Stimulated activated CD8-positive, alpha-beta memory T cell treated with anti-CD3 and anti-CD28 coated beads, Interleukin-7, amount 100 ng/mL, for 1 hour (primary cell): ENCODE measurements at places on chromosomes 11 and 22.

DNA sequence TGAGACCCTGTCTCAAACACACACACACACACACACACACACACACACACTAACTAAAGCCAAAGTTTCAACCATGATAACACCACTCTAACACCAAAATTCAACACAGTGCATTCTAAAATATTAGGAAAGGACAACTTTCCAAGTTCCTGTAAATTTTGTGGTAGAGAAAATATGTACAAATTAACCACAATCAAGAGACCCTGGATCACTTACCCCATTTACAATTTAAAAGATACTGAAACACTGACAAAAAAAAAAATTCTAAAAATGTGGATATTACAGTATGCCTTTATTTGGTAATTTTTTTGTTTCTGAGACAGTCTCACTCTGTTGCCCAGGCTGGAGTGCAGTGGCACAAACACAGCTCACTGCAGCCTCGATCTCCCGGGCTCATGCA, 9.7 kb downstream of the MRTFA start:
- no peak for DNase-seq

DNA sequence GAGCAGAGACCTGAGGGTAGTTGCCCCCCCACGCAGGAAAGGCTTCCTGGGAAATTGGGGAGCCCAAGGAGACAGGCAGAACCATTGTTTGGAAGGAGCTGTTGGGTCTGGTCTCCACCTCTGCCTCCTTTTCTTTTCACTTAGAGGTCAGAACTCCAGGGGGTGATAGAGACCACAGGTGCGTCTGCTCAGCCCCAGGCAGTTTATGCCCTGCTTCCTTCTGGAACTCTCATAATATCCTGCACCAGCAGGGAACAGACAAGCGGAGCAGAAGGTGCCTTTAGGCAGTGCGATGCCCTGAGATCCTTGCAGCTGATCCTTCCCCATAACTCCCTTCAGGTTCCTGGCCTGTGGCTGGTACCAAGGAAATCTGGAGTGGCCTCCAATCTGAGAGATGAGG, 120.2 kb downstream of the NECTIN1 start:
- no peak for DNase-seq

- DNase-seq = no peak
These were observed 57.6 kb downstream of the KCNJ4 start for GRCh38 chr22:38397189-38398085.

GRCh38 chr11:60318726-60319125, 8.3 kb upstream of the MS4A6E start:
- DNase-seq = no peak

DNA sequence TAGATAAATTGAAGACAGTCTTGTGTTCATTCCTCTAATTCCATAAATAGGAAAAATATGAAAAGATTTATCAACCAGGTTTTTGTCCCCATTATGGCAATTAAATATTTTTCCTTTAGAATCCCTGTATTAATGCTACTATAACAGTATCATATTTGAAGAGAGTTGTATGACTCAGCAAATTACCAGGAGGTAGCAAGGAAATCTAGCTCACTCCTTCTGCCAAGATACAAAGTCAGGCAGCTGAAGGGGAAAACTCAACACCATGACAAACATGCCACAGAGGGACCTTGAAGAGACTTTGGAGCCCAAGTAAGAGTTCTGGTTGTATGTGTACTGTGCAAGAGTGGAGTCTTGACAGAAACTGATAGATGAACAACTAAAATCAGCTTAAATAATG, 143.3 kb downstream of the GUCY1A2 start:
- no peak for DNase-seq

GRCh38 chr11:111674941-111675340, 72.7 kb downstream of the SIK2 start:
- DNase-seq = no peak

GRCh38 chr22:30921108-30921507, 47.5 kb downstream of the MORC2 start:
- no peak for DNase-seq

DNA sequence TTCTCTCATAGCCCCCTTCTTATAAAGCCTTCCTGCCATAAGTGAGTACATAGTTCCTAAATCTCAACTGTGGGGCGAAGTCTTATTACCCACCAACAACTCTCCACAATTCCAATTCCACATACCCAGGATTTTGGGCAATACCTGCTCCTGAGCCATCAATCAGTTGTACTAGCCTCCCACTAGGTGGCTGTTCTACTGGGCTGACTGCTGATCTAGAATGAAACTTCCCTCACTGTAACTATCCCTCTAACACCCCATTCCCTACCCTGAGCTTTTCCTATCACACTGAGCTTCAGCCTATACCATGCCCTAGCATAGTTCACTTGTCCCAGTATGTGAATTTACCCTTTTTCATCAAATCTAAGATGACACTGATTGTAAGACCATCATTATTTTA, 52.5 kb downstream of the RRAS2 start:
- DNase-seq = no peak

DNA sequence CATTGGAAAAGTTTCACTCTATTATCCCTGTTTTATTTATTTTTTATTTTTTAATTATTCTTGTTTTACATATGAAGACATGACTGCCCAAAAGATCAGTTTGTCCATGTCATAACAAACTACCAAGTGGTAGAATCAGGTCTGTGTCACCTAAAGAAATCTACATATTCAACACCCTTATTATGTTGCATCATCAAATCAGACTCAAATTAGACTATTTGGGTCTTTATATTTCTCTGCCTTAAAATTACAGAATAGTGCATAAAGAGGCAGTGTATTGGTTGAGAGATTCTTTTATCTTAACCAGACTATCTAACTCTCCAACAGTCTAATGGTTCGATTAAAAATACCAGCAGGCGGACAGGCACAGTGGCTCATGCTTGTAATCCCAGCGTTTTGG, 18.5 kb upstream of the ATP5MG start:
- no peak for DNase-seq

DNA sequence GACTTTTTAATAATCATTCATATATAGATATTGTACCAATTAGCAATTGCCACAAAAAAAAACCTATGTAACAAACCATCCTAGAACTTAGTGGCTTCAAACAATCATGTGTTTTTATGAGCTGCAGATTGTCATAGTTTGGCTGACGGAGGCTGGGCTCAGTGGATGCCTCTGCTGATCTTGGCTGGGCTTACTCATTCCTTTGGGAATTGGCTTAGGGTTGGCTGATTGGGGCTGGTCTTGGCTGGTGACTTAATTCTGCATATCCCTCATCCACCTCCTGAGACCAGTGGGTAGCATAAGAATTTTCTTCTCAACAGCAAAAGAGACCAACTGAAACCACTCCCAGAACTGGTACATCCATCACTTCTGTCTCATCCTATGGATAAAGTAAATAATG, 57.9 kb upstream of the PHF21B start:
- no peak for DNase-seq

GRCh38 chr22:31106001-31106571, 1.3 kb downstream of the SELENOM start:
- DNase-seq = no peak

DNA sequence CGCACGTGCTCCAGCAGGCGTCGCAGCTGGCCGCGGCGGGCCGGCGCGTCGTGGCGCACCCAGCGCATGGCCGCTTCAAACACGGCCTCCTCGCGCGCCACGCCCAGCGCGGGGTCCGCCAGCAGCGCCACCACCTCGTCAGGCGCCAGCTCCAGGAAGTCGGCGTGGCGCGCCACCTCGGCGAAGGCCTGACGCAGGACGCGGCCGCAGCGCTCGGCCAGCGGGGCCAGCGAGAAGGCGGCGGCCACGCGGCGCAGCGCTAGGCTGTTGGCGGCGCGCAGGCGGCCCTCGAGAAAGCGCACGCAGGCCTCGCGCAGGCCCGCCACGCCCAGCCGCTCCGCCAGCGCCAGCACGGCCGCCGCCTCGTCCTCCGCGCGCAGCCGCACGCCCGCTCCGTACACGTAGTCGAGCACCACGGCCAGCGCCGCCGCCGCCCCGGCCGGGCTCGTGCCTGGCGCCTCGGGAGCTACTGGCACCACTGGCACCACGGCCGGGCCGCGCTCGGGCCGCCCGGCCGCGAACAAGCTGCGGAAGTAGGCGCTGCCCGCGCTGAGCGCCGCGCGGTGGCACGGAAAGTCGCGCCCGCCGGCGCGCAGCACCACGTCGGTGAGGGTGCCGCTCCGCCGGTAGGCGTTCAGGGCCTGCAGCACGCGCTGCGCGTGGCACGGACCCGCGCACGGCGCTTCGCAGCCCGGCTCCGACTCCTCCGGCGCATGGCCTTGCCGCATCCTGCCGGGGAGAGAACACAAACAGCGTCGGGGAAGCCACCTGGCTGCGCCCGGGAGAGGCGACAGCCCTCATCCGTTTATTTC, 2.9 kb downstream of the KLHL35 start:
- DNase-seq = peak; percentile 4

DNA sequence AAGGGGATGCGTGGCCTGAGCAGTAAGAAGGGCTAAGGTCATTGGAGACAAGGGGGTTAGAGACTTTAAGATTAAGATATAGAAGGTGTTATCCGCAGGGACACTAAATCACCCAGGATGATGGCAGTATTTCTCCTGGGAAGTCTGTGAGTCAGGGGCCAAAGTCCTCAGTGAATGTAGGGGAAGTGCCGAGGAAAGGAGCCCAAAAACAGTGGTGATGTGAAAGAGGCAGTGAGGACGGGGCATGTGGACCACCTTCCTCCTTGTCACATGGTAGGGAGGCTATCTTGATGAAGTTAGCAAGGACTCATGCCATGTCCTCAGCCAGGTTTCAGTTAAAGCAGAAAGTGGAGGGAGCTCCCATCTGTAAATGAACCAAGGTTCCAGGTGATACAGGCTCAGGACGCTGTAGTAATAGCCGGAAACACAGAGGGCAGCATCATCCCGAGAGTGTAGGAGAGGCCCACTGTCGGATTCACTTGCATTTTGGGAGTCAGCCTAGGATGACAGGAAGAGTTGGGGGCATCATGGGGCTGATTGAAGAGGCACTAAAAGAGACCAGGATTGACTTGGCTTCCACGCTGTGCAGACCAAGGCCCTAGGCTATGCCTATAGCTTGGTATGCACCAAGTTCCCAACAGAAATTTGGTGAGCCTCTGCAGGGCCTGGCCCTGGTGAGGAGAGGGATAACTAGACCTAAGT, 33.5 kb downstream of the WEE1 start:
- no peak for DNase-seq

- DNase-seq = no peak
These were observed 7.9 kb downstream of the ASCL2 start for GRCh38 chr11:2262301-2263070.

GRCh38 chr11:88102598-88102934, 72.7 kb downstream of the RAB38 start:
- DNase-seq = no peak

GRCh38 chr11:124190298-124191139, 7.4 kb downstream of the OR10D3 start:
- no peak for DNase-seq

GRCh38 chr11:40274017-40274416, 1185.4 kb downstream of the LRRC4C start:
- DNase-seq = no peak

- no peak for DNase-seq
These were observed 303.8 kb downstream of the NTM start for GRCh38 chr11:131674051-131674755.

DNA sequence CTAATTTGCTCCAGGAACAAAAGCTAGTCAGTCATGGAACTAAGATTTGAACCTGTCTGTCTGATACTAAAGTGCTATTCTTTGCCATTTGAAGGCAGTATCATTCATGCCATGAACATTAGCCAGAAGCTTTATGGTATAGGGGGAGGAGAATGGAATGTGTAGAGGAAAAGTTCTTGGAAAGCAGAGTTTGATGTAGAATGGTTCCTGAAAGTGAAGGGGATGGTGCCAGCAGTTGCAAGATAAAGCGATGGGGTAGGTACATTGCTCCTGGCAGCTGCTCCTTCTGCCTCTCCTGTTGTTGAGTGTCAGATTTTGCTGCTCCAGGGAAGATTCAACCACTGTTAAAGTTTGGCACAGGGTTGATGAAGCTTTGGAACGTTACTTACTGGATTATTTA, 53.4 kb downstream of the ARHGAP42 start:
- DNase-seq = no peak
